ENCODE measurements at places on chromosomes 4 and X.

- no peak for DNase-seq
Measured at GRCh38 chr4:155241664-155242063, 33.2 kb downstream of the NPY2R start.

- no peak for DNase-seq
Measured at GRCh38 chrX:110032534-110033147, 29.7 kb downstream of the TMEM164 start.

DNA sequence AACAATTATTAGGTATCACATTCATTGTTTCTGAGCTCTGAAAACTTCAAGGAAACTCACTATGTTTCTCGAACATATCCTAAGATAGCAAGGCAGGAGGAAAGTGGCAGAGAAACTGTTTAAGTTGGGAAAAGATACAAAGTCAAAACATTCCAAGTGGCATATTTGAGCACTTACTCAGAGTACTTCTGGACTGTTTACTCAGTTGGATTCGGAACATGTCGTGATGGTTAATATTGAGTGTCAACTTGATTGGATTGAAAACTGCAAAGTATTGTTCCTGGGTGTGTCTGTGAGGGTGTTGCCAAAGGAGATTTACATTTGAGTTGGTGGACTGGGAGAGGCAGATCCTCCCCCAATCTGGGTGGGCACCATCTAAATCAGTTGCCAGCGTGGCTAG, 298.3 kb downstream of the IL1RAPL2 start:
- DNase-seq = no peak

DNA sequence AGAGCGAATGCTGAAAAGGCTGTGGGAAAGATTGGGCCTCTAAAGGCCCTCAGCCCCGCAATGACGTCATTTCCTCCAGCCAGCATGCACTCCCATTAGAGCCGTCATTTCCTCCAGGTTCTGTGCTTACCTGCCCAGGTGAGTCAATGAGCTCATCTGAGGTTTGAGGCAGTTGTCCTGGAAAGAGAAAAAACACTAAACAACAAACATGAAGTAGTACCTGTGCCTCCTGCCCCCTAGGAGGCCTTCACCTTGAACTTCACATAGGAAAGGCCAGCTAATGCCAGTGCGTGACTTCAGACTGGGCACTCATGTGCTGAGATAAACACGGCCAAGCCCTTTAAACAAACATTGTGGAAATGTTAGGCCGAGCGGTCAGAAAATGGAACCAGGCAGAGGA, 55.9 kb downstream of the FHDC1 start:
- no peak for DNase-seq

GRCh38 chr4:164706675-164707074, 47.3 kb upstream of the SMIM31 start:
- no peak for DNase-seq

DNA sequence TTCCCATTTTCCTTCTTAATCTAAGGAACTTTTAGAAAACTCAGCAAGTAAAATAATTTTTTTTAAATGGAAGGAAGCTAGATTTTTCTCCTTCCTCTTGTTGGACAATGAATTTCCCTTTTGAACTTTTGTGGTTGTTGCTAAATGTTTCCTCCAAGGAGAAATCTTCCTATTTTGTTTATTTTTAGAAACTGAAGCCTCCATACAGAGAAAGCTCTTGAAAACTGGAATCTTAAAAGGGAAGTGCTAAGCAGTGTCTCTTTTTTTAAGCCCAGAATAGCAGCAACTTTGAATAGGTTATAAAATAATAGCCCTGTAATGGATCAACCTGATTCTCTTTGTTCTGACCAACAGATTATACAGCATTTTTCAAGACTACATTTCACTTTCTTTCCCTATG, 15.1 kb upstream of the DCLK2 start:
- DNase-seq = no peak

GRCh38 chr4:78945651-78946179, 6.5 kb upstream of the PAQR3 start:
- peak; percentile 12 for DNase-seq

- no peak for DNase-seq
Measured at GRCh38 chr4:604131-604530, 21.2 kb upstream of the PDE6B start.

DNA sequence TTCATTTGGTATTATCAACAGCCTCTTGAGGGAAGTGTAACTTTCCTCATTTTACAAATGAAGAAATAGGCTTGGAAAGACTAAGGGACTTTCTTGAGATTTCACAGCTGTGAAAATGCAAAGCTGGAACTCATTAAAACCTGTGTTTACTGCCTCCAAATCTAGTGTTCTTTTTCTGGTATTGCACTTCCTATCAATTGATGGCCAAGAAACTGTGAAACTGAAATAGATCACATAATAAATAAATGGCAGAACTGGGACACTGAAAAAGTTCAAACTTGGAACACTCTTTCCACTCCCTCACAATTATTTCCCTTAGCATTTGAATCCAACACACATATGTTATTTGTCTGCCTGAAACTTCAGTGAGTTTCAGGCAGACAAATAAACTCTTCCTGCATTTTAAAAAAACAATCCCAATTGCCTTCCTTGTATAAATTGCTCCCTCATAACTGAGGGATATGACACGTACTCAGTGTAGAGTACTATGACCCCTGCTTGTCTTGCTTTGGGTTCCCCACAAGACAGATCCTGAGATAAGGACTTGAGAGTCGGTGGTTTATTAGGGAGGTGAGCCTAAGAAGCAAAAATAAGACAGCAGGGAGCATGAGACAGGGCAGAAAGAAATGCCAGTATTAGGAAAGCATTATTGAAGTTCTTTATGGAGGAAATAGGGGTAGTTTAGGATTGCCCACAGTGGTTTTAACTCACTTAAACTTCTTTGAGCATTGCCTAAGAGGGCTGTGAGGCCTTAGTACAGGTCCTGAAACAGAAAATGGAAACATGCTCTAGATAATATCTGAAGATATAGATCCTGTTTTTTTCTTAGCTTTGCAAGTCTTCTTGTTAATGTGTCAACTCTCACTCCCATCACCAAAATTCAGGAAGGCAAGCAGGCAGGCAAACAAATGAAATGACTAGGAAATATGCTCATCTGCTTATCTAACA, 33.9 kb downstream of the RTL3 start:
- no peak for DNase-seq

GRCh38 chr4:98542011-98542410, 116.4 kb downstream of the TSPAN5 start:
- no peak for DNase-seq

- no peak for DNase-seq
Measured at GRCh38 chrX:140711894-140712293, 2.3 kb downstream of the LINC00632 start.

- no peak for DNase-seq
Measured at GRCh38 chrX:10352536-10352935, 195.8 kb downstream of the CLCN4 start.

DNA sequence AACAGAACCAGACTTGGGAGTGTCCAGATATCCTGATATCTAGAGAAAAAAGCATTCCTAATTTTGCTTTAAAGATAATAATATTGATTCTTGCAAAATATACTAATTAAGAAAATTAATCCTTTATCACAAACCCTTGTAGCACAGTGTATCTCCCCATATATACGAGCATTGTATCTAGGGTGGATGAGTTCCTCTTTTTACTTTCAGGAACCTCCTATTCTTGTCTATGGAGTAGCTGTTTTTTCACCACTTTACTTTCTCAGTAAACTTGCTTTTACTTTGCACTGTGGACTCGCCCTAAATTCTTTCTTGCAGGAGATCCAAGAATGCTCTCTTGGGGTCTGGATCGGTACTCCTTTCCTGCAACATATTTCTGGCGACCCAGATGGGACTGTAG, 103.9 kb downstream of the GLUD2 start:
- no peak for DNase-seq

GRCh38 chrX:107683124-107683895, 55.0 kb downstream of the PRPS1 start:
- peak; percentile 48 for DNase-seq

GRCh38 chr4:40969501-40969900, 219.7 kb downstream of the NSUN7 start:
- DNase-seq = no peak

DNA sequence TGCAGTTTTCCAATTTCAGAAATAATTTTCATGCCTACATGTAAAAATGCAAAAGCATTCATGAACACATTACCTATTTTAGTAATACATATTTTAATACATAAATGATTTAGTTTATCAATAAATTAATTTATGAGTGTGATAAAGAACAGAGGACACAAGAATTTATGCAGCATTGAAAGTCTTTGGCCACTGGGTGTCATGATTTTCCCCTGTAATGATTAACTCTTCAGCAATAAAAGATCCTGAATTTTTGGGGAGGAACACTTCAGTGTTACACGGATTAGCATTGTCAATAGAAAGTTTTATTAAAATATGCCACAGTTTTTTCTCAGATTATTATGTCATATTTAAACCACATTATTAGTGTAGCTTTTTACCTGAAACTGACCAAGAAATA, 8.6 kb upstream of the VCX2 start:
- DNase-seq = peak; percentile 0

DNA sequence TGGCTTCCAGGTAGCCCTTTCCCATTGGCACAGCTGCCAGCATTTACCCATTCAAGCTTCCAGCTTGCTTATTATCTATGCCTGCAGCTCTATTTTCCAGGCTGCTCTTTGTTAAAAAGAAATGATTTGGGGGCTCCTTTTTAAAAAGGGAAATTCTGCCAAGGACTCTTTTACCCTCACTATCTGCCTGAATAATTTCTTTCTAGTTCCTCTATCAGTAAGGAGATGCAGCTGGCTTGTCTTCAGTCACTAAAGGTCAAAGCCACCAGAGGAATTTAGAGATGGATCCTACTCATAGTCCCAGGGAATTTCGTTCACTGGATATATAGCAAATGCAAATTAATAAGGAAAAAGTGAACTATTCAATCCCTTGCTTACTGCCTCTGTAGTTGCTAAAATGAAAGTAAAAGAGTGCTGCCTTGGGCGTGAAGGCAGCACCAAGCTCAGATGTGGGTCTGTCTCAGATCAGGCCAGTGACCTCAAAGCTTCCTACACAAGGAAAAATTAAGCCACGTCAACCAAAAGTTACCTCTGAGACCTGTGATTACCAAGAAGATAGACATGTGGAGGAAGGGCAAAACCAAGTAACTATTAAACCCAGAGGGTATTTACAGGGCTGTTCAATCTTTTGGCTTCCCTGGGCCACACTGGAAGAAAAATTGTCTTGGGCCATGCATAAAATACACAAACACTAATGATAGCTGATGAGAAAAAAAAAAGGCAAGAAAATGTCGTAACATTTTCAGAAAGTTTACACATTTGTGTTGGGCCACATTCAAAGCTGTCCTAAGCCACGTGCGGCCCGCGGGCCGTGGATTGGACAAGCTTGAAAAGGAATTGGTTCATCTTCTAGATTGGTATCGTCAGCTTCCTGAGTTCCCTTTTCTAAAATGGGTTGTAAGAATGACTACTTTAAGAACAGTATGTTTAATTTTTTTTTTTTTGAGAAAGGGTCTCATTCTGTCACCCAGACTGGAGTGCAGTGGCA, 5.3 kb downstream of the ARSF start:
- no peak for DNase-seq

- peak; percentile 72 for DNase-seq
Measured at GRCh38 chrX:155767876-155768769, 113.0 kb upstream of the VAMP7 start.

- DNase-seq = no peak
Measured at GRCh38 chrX:132406106-132406505, 82.7 kb downstream of the MBNL3 start.

DNA sequence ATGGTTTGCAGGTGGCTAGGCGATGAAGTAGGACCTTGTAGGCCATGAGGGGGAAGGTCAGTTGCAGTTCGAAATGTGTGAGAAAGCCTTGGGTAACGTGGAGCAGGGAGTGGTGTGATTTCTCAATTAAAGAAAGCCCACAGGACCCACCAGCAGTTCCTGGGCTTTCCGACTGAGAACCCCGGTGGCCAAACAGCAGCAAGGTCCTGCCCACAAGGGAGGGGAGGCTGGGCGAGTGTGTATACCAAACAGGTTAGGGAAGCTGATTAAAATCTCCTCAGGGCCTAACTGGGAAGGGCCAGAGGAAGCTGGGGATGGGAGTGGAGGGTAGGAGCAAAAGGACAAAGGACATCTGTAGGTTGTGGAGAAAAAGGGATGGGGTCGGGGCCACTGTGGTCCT, 2.4 kb downstream of the ATP6AP1 start:
- no peak for DNase-seq

GRCh38 chr4:69026974-69027373, 69.3 kb upstream of the UGT2B7 start:
- no peak for DNase-seq

DNA sequence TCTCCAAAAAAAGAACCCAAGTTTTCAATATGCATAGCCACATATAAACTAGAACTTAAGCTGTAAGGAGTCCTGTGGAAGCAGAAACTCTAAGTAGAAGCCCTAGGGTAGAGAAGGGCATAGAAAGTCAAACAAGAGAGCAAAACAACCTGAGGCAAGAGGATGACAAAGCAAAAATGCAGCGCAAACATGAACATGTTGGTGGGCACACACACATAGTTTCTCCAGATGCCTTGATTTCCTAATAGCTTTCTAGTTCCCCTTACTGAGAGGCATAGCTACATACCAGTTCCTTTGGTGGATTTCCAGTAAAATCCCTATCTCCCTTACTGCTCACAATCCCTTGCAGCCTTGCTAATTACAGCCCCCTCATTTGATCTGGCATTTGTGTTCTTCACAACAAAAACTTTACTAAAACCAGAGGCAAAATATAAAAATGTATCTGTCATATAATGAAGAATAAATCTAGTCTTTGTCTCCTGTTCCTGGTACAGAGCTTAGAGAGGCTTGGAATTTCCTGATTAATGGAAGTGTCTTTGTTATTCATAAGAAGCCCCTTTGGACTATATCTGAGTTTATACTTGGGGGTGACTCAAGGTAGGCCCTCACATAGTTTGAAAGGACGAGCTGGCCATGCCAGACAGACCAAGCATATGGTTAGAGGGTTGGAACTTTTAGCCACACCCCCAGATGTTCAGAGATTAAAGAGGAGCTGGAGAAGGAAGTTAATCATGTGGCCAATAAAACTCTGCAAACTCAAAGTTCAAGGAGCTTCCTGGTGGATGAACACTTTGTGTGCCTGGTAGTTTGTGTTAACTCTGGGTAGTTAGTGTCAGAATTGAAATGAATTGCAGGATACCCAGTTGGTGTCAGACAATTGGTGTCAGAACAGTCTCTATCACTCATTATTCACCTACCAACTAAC, 52.7 kb upstream of the ZCCHC13 start:
- peak; percentile 52 for DNase-seq

DNA sequence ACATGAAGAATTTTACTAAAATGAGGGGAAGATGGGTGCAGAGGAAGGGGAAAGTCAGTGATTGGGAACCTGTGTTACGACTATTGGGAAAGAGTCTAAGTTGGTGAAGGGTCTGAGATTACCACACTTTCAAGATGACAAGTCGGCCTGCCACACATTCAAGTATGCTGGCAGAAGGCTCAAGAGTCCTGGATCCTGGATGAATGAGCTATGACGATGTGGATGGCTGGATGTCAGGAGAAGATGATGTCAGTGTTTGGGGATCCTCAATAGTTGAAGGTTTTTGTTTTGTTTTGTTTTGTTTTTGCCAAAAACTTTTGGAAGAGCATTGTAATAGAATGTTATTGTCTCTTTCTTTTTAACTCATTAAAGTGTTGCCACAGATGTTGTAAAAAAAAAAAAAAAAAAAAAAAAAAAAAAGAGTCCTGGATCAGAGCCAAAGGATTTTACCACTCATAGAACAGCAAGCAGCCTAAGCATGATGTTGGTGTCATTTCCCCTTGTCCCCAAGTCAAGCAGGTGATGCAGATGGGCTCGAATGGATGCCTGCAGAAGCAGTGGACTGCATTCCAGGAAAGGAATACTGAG, 120.6 kb downstream of the REELD1 start:
- DNase-seq = no peak

Data from foreskin fibroblast (primary cell).